Suppressor macrophage treated with lipopolysaccharide for 4 hours (primary cell): ENCODE measurements at places on chromosomes 11 and 22.

DNA sequence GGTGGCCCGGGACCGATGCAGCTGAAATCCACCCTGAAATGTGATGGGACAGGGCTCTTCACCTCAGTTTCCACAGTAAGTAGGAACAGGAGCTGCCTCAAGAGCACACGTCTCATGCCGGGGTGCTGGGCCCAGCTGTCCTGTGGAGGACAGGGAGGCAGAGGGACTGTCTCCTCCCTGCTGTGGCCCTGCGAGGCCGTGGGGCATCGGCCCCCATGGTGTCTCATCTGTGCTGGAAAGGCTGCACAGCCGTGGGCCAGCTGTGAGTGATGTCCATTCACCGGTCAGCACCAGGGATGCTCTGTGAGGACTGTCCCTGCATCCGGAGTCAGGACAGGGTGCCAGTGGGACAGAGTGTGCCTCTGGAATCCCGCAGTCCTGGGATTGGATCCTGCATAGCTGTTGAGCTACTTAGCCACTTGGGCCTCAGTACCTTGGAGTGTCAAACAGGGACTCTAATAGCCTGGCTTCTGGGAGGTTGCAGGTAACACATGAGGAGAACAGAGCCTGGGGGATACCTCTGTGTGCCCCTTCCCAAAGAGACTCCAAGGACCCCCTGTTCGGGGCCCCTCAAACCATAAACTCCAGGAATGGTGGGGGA, 16.5 kb downstream of the TRPM5 start:
- DNase-seq = no peak

GRCh38 chr11:129969920-129970319, 32.7 kb downstream of the PRDM10 start:
- DNase-seq = no peak

DNA sequence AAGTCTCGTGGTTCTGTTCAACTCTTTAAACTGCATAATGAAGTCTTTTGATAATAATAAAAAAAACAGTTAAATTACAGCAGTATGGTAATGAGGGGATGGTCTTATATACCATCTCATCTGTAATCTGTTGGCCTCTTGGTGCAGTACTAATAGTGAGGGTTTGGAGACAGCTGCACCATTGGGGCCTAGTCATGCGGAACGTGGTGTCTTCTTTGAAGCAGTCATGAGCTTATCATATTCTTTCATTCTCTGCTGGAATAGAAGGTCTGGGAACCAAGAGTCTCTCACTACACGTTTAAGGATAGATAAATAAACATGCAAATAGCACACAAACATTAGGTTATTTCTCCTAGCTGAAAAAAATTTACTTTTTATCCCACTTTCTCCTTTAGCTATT, 40.9 kb upstream of the OR9Q1 start:
- no peak for DNase-seq

DNA sequence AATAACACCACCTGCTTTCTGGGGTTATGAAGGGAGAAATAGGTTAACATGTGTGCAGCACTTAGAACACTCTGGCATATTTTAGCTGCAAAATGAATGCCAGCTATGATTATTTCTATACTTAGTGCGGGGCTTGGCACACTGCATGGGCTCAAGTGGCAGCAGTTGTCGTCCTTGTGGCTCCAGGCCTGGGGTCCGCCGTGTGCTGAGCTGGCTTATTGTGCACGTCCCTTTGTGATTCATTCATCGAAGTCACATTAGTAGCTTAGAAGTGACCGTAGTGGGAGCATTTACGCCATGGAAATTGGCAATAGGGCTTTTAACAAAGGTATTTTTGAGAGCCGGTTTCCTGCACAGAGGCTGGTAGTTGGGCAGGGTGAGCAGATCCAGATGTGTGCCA, 4.2 kb downstream of the RASD2 start:
- DNase-seq = no peak

DNA sequence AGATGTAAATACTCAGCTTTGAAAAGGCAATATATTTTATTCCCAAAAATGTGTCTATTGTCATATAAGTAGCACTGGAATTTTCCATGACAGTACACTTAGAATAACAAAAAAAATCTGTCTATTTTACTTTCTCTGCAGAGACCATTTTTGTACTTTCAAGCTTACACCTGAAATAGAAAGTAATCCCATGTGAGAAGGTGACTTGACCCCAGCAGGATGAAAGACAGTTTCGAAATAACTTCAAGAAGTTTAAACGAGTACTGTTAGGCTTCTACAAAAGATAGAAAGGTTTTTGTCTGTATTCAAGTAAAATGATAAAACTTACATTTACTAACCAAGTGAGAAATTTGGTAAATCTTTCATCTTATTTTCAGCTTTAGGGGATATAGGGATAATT, 259.9 kb upstream of the CTSC start:
- no peak for DNase-seq

DNA sequence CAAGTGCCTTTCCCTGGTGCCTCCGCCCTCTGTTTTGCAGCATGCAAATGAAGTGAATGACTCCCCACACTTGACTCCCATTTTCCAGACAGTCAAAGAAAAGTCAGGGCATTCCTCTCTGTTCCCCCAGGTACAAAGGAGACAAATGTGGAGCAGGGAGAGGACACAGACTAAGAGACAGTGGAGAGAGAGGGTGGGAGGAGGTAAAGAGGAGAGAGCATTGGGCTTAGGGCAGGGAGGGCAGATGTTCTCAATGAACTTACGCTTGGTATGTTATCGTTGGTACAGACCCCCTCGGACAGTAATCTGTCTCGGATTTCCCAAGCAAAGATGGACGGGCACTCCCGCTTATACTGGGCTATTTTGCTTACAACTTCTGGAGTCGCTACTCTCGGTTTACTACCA, 9.8 kb downstream of the PAX6 start:
- no peak for DNase-seq

DNA sequence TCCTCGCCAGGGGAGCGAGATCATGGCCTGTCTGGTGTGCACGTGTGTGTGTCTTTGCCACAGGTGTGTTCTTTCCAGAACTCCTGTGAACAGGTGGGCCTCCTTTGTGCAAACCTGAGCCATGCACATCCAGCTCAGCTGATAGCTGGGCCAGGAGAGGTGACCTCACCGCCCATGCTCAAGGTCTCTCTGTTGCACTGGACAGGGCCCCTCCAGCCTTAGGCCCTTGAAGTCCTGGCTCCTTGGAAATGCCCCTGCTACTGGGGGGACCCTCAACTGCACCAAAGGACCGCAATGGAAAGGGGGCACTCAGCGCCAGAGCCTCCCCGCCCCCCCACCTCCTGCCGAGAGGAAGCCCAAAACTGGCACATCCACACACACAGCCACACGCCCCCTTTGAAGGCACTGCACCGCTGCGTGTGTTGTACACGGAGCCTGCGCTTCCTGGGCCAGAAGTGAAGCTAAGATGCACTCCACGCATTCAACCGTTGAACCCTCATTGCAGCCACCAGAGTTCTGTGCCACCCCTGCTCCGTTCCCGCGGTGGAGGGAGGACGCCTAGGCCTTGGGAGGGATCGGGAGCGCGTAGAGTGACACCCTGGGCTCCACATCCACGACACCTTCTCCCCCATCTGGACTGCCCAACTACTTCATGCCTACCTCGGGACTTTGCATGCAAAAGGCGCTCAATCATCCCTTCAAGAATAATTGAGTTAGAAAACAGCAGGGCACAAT, 16.4 kb upstream of the IL2RB start:
- DNase-seq = no peak

DNA sequence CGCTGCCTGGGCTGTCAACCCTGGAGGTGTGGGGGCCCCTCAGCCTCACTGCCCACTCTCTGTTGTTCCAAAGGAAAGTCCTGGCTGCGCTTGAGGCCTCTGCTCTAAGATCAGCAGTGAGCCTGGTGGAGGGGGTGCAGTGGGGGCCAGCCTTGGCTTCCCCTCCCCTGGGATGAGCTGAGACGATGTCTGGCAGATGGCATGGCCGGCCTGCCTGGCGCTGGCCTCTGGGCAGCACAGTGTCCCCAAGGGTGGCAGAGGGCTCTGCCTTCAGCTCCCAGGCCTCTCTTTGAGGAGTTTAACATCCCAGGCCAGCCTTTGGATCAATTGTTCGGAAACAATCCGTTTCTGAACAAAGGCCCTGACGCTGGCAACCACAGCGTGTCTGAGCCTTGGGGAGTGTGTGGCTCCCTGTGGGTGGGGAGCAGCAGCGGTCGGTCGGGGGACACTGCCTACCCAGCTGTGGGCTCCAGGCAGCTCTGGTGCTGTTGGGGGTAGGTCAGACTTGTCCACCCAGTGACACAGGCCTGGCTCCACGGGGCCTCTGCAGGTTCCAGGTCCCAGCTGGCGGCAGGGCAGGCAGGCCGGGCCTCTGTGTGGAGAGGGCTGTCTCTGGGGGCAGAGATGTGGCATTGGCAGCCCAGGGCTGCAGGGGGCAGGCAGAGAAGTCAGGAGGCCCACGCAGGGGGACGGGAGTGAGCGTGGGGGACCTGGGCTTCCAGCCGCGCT, 12.1 kb downstream of the TSPAN4 start:
- DNase-seq = no peak

DNA sequence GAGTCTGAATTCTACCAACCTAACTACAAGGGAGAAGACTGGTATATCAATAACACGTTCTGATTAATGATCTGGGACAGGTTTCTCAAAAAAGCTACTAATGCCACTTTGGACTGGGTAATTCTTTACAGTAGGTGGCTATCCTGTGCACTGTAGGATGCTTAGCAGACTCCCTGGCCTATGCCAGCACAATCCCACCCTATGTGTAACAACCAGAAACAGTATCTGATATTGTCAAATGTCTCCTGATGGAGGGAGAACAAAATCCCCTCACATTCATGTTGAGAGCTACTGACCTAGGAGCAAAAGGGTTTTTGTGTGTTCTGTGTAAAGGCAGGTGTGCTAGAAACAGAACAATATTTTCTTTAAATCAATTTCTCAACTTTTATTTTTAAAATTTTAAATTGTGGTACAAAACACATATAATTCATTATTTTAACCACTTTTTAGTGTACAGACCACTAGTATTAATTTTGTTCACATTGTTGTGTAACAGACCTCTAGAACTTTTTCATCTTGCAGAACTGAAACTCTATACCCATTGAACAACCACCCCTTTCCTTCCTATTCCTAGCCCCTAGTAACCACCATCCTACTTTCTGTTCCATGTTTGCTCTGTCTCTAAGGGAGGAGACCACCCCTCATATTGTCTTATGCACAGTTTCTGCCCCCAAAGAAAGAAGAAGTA, 2.1 kb upstream of the MS4A6A start:
- DNase-seq = peak; percentile 69

DNA sequence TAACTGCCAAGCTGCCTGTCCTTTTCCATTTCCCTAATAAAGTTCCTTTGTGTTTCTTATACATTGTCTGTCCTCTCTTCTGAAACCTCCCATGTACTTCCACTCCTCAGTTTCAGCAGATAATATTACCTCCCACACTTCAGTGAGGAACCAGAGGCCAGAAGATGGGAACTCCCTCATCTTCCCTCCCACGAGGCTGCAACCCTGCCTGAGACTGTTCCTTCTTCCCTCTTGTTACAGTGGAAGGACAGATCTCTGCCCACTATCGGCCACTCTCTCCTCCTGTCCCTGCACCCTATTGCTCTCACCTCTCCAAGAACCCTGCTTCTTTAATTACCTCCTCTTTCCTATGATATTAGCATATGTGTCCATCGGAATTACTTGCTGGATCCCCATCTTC, 38.1 kb upstream of the SWAP70 start:
- peak; percentile 82 for DNase-seq

- no peak for DNase-seq
Observed at GRCh38 chr11:73338279-73338678, 30.2 kb downstream of the ARHGEF17 start.

DNA sequence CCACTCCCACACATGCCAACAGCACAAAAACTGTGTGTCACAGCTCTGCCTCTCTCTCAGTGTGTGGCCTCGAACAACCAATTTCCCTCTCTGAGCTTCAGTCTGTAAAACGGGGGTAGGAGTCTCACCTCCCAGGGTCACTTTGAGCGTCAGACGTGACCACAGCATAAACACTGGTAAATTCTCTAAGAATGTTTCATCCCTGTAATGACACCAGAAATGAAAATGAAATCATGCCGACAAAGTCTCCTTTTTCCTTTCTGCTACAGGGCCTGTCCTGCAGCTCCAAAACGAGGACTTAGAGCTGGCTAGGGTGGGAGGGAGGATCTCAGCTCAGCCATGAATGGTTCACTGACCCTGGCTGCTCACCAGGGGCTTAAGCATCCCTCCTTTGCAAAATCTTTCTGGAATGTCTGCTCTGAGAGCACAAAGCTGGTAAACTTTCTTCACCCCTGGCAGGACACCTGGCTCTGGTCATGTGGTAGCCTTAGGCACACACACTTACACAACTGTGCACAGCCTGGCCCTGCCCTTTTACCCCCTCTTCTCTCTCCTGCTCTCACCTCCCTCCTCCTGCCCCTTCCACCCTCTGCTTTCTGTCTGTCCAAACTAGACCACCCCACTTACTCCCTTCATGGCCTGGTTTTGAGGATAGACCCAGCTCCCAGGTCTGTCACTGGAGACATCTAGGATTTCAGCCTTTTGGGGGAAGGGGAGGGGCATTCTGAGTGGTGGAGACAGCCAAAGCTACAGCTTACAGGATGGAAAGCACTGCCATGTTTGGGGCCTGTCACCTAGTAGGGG, 12.3 kb upstream of the TSKU start:
- DNase-seq = no peak

- no peak for DNase-seq
Observed at GRCh38 chr11:9069256-9069655, 22.1 kb downstream of the SCUBE2 start.

GRCh38 chr11:1234771-1235305, 12.0 kb downstream of the MUC5B start:
- DNase-seq = no peak

DNA sequence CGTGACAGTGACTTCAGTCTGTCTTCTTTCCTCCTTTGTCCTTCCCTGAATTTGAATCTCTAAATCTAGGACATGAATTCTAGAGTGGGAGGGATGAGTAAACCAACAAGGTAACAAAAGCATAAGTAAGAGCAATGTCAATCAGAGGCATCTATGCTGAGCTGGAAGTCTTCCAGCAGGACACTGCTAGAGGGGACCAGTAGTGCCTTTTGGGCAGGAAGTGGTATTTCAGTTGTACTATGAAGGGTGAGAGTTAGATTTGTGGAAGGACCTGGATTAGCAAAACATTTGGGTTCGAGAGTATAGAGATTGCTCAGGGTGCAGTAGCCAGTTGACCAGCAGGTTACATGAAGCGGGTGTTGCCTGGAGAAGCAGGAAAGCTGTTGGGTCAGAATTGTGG, 40.3 kb downstream of the MEI1 start:
- DNase-seq = no peak

DNA sequence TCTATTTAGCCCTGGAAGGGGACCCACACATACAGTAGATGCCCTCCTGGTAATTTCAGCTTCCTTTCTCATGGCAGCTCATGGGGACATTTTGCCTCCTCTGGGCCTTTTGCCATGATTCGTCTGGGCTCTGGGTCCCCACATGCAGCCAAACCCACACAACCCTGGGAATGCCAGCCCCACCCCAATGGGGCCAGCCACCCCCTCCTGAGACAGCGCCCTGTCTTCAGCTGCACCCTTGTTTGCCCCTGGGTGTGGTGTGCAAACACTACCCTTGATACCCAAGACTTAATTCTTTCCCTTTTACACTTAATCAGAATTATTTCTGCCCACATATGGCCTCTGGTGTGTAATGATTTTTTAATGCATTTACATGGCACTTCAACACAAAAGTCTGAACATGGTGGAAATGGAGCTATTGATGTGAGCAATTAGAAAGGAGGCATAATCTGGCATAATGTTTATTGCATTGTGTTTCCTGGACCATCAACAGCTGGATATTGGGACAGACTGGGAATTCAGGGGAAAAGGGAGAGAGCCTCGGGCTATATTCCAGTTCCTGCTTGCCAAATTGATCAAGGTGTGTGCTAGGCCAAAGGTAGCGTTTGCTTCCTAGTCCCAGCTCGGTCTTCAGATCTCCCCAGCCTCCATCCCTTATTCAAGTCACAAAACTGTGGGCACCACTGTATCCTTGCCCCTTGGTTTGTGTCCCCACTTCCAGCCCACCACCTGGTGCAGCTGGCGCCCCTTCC, 85.0 kb upstream of the ANO1 start:
- DNase-seq = no peak
